ENCODE measurements at places on chromosomes 12 and 14.
A peak's percentile ranks its signal among the peaks of the same experiment; 100 is the strongest.

DNA sequence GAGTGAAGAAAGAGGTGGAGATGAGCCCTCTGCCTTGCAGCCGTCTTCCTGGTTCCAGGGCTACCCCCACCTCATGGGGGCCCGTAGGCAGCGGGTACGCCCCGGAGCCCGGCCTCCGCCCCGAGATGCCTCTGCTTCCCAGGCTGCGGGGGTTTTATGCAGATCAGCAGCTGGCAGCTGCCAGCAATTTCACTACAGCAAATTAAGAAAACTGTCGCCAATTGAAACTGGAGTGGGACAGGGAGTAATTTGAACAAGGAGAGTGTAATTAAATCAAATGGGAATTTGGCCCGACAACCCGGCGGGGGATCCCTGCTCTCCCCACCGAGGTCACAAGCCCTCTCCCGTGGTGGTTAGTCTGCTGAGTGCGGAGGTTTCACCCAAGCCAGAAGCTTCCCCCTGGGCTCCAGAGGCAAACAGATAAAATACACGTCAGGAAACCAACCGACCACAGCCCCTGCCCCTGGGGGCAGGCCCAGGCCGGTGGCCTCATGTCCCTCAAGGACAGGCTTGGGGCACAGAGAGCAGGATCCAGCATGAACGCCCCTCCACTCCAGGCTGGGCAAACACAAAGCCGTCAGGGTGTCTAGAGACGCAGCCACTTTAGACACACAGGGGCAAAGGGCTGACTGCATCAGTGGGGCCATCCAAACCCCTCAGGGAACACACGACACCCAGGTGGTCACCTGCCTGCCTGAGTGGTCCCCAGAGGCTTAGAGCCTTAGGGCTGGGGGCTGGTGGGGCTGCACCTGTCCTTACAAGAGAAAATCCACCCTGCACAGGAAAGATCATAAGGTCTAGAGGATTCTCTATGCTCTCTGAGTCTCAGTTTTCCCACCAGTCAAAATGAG, 53.8 kb downstream of the TESC start:
- DNase-seq, result peak; percentile 76

- DNase-seq, result no peak
Measured at GRCh38 chr12:77102123-77102522, 36.8 kb upstream of the E2F7 start.

- no peak for DNase-seq
Measured at GRCh38 chr12:6936636-6937480, 6.8 kb upstream of the RNU7-1 start.

DNA sequence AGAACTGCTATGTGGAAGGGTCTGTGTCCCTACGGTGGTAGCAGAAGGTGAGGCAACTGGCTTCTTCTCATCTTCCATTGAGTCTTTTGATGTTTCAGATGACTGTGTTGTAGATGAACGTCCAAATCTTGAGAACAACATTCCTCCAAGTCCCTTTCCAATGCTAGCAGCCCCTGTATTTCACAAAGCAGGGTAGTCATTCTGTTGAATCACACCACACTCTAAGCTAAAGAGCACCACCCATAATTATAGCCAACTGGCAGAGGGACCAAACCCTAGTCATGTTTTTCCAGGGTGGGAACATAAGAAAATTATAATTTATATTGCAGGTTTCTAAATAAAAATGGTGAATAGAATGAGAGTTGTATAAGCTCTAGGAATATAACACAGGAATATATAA, 98.7 kb downstream of the DDHD1 start:
- no peak for DNase-seq

- no peak for DNase-seq
Measured at GRCh38 chr12:48750215-48750614, 33.7 kb upstream of the CCNT1 start.

DNA sequence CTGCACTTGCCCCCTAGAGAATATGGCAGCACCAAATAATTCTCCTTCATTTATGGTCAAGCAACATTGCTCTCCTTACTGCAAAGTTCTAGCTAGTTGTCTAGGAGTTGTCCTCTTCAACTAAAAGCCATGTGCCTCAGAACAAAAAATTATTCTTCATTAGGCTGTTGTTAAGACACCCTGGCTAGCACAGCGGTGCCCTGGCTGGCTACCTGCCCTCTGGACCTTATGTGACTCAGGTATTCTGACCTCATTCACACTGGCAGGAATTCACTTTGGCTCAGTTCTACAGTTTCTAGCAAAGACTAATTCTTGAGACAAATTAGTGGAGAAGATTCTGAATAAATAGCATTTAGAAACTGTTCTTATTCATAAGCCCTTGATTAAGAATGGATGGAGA, 224.4 kb upstream of the KRR1 start:
- no peak for DNase-seq

GRCh38 chr14:72745991-72746980, 147.6 kb downstream of the DPF3 start:
- no peak for DNase-seq

GRCh38 chr14:40447017-40447416, 1014.8 kb upstream of the FBXO33 start:
- DNase-seq, result no peak

DNA sequence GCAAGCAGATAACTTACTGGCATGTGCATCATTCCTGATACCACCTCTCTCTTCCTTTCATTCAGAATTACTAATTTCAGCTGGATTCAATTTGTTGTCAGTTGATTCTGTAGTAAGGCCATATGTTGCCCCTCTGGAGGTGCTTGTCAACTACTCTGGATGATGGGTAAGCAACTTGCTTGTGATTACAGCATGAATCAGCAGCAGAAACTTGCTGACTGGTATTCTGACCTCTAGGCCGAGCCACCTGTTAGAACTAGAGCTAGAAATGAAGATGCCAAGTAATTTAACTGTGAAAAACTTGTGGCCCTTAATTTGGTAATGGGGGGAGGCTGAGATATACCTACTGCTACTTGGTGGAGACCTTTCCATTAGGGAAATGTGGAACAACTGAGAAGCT, 5.1 kb downstream of the RNF10 start:
- no peak for DNase-seq

- no peak for DNase-seq
Measured at GRCh38 chr14:33720284-33720787, 230.5 kb downstream of the EGLN3 start.

DNA sequence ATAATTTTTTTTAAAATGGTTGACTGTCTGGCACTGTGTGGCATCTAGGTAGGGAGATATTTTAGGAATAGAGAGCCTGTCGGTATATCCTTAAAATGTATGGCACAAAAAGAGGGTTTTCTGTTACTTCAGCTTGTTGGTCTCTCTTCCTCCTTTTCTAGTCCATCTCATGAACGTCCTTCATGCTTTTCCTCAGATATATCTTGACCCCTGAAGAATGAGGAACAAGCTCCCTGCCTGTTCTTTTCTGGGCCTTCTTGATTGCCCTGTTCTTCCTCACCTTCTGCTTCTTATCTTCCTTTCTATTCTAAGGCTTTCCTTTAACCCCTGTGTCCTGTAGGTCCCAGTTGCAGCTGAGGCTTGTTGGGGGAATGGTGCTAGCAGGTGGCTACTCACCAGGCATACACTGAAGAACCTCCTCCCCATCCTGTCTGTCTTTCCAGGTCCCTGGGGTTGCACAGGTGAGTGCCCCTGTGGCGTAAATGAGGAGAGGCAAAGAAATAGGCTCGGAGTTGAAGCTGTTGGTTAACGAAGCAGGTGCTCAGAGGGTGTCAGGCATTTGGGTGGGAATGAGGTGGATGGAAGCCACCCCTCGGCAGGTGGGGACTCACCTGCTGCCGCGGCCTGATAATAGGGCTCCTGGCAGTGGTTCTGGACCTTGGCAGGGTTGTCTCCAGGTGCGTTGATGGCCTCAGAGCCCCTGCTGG, 7.2 kb upstream of the C1R start:
- DNase-seq, result peak; percentile 1

DNA sequence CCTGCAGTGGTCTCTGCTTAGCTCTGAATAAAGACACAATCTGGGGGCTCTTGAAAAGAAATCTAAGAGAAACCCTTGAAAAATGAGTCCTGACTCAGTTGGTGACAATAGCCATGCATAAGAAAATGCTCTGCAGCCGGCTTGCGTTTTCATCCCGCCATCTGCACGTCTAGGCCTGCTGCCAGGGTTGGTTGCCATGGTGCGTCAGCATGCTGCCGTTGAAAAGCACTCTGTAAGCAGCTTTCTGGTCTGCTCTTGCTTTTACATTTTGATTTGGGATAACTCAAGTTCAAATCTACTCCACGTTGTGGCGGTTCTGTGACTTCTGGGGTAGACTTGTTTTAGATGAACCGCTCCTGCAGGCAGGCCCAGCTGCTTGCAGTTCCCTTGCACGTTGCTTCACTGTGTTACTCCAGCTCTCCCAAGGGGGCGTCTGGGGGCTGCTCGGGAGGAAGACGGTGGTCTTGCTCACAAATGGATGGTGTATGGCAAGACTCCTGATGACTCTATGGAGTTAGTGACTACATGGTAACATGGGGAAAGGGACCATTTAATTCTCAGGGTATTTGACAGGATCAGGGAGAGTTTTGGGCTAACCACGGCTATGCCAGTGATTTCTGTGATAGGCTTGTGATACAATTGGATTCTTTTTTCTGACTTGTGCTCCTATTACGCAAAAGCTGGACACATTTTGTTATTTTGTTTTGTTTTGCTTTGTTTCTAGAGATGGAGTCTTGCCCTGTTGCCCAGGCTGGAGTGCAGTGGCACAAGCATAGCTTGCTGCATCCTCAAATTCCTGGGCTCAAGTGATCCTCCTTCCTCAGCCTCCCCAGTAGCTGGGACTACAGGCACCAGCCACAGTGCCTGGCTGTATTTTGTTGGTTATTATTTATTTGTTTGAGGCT, 15.8 kb downstream of the WNT5B start:
- DNase-seq, result peak; percentile 95

GRCh38 chr14:21866479-21866878, 192.9 kb upstream of the OR4E1 start:
- no peak for DNase-seq

DNA sequence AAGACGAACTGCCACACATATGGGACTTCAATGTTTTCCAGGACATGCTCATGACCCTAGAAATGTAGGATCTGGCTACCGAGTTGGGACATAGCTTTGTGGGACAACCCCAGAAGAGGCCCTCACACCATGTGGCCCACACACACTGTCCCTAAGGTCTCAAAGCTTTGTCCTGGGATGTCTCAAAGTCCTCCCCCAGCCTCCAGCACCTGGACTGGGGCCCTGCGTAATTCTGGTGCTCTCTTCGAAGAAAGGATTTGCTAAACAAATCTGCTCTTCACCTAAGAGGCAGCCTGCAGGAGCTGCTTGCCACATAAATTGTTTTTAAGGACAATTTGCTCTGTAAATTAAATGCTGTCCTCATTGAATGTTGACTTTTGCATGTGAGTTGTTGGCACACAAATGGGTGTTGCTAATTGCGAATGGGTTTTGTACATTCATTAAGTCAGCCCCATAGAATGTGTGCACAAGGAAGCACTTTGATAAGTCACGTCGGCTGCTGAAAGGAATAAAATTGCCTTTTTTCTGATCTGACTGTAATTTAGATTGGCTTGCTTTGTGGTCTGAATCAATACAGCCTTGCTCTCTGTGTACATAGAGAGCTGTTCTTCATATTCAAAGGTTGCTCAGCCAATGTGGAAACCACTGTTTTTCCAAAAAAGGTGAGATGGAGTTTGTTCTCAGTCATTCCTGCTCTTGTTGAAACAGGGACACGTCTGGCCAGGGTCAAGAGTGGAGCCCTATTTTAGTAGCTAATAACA, 161.6 kb upstream of the PWP1 start:
- DNase-seq, result peak; percentile 90

GRCh38 chr14:73238424-73238852, 1.1 kb downstream of the PAPLN start:
- DNase-seq, result no peak
